SHP77 (cell line): ENCODE measurements at places on chromosomes 11 and 22.

GRCh38 chr22:44529827-44530523, 31.9 kb upstream of the RTL6 start:
- DNase-seq, result no peak

DNA sequence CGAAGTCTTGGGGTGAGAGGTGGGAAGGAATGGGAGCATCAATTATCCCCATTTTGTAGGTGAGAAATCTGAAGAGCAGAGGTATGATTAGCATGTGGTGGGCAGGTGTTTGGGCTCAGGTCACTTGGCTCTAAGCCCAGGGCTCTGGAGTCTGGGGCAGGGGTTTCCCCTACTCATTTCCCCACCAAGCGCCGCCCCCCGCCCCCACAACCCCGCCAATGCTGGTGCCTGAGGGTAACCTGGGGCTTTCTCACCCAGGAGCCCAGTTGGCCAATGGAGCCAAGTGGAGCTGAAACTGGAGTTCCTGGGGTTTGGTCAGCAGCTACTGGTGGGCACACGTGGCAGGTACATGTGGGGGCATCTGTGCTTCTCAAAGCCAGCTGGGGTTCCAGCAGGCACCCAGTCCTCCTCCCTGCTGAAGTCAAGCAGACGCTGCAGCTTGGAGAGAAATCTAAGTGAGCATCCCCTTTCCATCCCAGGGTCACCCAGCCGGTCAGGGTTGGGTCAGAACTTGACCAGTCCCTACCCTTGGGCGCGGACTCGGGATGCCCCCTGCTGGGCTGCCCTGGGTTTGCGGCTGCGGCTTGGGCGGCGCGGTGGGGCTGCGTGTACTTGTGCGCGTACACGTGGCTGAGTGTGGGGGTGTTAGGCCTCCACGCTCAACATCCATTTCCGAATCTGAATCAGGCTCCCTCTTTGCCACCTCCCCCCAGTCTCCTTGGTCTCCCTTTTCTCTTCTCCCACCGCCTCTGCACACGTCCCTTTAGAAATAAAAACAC, 1.7 kb upstream of the CHRM1 start:
- no peak for DNase-seq

GRCh38 chr11:109378034-109378433, 44.0 kb upstream of the C11orf87 start:
- no peak for DNase-seq

DNA sequence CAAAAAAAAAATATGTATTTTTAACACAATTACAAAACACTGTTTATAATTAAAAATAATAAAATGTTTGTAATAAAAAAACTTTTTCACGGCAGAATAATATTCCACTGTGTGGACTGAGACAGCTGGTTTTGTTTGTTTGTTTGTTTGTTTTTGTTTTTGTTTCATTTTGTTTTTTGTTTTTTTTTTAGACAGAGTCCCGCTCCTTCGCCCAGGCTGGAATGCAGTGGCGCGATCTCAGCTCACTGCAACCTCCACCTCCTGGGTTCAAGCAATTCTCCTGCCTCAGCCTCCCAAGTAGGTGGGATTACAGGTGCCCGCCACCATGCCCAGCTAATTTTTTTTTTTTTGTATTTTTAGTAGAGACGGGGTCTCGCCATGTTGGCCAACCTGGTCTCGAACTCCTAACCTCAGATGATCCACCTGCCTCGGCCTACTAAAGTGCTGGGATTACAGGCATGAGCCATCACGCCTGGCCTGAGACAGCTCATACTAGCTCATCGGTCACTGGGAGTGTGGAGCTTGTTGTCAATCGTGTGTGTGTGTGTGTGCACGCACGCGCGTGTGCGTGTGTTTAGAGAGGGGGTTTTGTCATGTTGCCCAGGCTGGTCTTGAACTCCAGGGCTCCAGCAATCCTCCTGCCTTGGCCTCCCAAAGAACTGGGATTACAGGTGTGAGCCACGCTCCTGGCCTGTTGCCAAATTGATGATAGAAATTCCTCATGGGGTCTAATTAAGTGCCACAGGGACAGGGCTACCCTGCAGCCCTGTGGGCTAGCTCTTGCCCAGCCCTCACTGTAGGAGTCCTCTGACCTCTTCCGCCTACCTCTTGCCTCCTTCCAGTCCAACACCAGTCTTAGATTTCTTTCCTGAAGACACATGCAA, 7.2 kb upstream of the AIFM3 start:
- no peak for DNase-seq

DNA sequence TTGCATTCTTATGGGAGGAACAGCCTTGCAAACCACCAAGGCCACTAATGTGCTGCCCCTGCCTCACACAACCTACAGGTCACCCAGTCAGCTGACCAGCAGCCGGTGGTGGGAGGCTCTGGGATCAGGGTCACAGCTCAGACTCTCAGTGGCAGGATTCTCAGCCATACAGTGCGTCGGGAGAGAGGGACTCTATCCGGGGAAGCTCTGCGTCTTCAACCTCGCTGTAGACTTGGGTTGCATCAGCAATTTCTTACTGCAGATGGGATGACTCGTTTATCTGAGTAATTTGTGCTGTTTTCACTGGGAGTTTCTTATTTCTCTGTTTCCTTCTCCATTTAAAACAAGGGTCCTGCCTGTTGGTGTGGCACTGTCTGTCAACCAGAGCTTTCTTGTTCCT, 257.7 kb downstream of the TBC1D22A start:
- no peak for DNase-seq

- no peak for DNase-seq
Measured at GRCh38 chr11:100925935-100926334, 203.7 kb downstream of the PGR start.

- no peak for DNase-seq
Measured at GRCh38 chr11:78694152-78694551, 119.5 kb upstream of the NARS2 start.

DNA sequence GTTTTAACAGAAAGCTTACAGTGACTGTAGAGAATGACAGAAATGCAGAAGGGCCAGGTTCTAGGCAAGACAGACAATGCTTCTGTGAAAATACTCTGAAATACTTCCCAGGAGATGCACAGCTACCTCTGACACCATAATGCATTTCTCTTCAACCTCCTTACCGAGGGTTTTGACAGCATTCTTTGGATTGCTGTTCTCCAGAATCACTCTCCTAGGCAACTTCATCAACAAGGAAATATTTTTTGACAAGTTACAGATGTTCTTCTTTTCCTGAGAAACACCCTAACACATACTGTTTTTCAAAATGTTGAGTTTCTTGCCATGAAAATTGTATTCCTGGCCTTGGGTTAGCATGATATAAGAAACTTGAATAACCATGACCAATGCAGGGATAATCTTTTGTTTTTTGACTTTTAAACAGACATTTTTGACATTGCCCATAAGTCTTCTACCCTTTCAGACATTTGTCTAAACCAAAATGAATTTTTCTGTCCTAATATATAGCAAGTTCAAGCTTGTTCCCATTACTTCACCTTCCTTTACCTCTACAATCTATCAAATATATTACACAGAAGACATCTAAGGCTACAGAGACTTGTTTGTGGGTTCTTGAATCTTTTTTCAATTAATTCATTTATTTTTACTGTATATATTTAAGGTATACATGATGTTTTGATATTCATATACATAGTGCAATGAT, 108.1 kb downstream of the CCDC34 start:
- DNase-seq, result no peak

- no peak for DNase-seq
Measured at GRCh38 chr11:4825132-4825531, 4.0 kb downstream of the OR51F2 start.

DNA sequence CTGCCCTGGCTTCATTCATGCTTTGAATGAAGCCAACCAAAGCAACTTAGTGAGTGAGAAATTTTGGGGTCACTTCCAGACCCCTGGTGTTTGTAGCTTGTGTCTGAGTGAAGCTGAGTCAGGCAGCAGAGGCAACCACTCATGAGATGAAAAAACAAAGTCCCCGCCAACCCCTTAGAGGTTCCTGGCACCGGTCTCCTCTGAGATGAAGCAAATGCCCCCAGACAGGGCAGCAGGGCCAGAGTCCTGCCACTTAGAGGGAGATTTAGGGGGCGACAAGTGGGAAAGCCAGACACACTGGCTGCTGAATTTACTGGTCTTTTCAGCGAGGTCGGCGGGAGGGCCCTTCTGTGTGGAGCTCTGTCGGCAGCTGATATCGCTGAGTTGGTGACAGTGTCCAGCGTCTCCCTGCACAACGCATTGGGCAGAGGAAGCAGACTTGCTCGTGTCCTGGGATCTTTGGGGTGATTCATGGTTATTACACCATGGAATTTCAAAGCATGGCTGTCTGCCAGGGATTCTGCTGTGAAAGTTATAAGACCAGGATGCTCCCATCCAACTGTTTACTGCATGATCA, 482.6 kb downstream of the MIAT start:
- no peak for DNase-seq

GRCh38 chr11:46895821-46896220, 22.5 kb downstream of the LRP4 start:
- DNase-seq, result no peak

GRCh38 chr22:23700706-23701105, 9.9 kb downstream of the RGL4 start:
- DNase-seq, result no peak

GRCh38 chr11:93611836-93612677, 49.4 kb upstream of the CEP295 start:
- no peak for DNase-seq

GRCh38 chr11:45097721-45098493, 48.5 kb upstream of the PRDM11 start:
- DNase-seq, result no peak

DNA sequence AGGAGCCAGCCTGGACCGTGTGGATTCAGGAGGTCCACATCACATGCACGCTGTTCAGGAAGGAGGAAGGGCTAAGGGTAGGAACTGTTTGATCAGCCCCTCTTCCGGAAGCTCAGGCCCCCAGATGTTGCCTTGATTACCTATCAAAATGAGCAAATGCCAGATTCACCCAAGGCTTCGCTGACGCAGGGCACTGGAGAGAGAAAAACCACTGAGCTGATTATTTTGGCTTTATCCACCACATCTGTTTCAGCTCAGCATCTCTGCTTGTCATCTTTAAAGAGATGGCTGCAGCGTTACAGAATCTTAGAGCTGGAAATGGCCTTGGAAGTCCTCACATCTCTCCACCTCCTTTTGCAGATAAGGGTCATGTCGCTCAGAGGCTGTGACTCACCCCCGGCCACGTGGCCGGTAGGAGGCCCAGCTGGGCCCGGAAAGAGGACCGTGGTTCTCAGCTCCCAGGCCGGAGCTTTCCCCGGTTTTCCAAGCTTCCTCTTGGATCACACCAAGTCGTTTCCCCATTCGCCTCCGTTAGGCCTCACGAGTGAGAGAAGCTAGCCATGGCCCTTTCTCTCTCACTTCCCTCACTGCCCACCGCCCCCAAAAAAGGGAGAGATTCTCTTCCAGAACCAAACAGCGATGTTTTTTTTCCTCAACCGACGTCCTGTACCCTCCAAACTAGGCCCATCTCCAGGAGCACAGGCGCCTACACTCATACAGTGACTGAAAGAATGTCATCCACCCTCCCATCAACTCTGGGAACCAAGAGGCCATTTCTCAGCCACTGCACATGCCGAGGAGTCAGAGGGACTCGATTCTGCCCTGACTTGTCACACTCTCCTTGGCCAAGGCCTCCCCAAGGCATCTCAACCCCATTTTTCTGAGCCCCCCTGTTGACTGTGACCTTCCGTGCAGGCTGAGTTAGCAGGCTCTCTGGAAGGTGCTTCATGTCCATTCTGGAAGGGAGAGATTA, 37.6 kb downstream of the LIF start:
- peak; percentile 78 for DNase-seq

GRCh38 chr11:83007909-83008580, 63.7 kb downstream of the RAB30 start:
- peak; percentile 32 for DNase-seq

DNA sequence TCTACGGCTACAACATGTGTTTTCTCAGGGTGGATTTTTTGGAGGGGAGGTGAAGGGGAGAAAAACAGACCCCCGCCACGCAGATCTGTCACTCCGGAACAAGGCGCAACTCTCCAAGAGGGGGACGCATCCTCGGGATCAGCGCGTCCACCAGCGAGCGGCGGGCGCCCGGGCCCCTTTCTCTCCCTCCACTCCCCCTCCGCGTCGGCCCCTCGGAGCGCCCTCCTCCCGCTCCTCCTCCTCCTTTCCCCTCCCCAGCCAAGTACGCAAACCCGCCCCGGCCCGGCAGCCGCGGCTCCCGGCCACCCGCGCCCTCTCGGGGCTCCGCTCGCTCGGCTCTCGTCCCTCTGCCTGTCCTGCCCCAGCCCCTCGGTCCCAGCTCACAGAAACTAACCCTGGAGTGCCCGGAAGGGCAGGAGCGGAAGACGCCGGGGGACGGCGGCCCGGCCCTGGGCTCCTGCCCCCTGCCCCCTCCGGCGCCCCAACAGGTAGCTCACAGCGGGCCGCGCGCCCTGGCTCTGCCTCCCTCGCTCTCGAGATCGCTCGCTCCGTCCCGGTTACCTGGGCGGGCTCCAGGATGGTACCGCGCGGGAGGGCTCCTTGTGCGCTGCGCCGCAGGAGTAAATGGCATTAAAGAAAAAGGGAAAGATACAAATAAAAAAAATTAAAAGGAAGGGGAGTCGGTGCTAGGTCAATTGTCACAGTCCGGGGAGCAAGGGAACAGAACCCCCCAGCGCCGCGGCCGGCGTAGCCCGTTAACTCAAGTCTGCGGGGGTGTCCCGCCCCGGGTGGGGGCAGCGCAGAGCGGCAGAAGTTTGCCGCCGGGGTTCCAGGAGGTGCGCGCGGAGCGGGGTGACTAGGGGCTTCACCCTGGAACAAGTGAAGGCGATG, 131.4 kb upstream of the C11orf58 start:
- peak; percentile 10 for DNase-seq
